ENCODE measurements at places on chromosomes 12 and 14. TPM values are rescaled to one million over a fixed set of nuclear protein-coding genes. Genes with fewer than 3 reads are reported as not detected.
A peak's percentile ranks its signal among the peaks of the same experiment; 100 is the strongest.

DNA sequence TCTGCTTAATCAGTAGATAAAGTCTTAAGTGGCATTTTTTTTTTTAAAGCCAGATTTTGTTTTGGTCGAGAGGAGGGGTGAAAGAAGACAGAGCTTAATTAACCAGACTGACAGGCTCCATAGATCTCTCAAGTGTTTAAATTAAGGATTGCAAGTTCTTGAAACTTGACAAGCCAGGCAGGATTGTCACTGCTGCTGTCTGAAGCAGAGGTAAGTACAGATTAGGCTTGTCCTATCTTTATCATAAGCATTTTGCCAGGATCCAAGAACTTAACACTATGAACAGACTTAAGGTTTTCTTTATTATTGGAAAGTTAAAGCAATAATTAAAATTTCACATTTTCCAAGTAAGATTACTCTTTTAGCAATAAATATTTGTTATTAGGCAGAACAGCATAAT lies 179.6 kb upstream of the LMO3 start:
- DNase-seq = no peak
- no peaks in the 10 kb centered on the region for H3K36me3 ChIP-seq
- no peak overlapping the region for H3K27ac ChIP-seq
- H3K4me3 ChIP-seq = no peak overlapping the region
- no peaks in the 10 kb centered on the region for H3K4me1 ChIP-seq

DNA sequence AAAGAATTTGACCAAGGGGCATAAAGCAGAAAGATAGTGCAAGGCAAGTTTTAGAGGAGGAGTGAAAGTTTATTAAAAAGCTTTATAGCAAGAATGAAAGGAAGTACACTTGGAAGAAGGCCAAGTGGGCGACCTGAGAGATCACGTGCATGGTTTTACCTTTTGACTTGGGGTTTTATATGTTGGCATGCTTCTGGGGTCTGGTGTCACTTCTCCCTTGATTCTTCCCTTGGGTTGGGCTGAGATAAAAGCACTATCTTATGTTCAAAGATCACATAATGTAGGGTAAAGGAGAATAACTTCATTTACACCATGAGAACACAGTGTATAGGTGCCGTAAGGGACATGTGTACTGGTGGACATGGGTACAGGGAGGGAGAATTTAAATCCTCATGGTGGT lies 17.7 kb upstream of the TMEM30B start:
- no peak overlapping the region for H3K4me3 ChIP-seq
- H3K4me1 ChIP-seq = no peaks in the 10 kb centered on the region
- H3K36me3 ChIP-seq = no peaks in the 10 kb centered on the region
- DNase-seq = no peak
- H3K27ac ChIP-seq = no peak overlapping the region

GRCh38 chr12:117069101-117069797 lies 30.0 kb downstream of the TESC start:
- H3K4me1 ChIP-seq = no peaks in the 10 kb centered on the region
- DNase-seq = no peak
- H3K27me3 ChIP-seq = no peaks in the 10 kb centered on the region
- no peak overlapping the region for H3K4me3 ChIP-seq

DNA sequence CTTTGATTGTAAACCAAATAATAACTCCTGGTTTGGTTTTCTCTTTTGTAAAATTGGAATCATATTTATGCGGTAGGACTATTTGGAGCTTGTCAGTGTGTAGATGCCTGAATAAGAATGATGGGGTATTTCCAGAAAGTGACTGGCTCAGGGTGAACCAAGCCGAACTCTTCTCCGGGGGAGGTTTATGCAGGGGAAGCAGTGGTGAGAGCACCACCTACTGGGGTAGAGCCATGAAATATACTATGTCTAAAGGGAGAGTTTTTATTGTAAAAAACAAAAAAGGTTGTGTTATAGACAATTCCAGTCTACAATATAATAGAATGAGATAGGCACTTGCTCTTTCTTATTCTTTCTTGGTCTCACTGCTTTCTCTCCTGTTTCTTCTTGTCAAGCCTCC lies 222.9 kb upstream of the SLC16A7 start:
- H3K4me3 ChIP-seq = no peak overlapping the region
- DNase-seq = no peak
- no peaks in the 10 kb centered on the region for H3K36me3 ChIP-seq
- H3K27ac ChIP-seq = no peak overlapping the region
- H3K27me3 ChIP-seq = no peaks in the 10 kb centered on the region

- no peak for DNase-seq
- no peaks in the 10 kb centered on the region for H3K4me1 ChIP-seq
- H3K36me3 ChIP-seq = no peaks in the 10 kb centered on the region
- no peak overlapping the region for H3K4me3 ChIP-seq
These were observed 89.2 kb downstream of the PRMT8 start for GRCh38 chr12:3580094-3580749.

DNA sequence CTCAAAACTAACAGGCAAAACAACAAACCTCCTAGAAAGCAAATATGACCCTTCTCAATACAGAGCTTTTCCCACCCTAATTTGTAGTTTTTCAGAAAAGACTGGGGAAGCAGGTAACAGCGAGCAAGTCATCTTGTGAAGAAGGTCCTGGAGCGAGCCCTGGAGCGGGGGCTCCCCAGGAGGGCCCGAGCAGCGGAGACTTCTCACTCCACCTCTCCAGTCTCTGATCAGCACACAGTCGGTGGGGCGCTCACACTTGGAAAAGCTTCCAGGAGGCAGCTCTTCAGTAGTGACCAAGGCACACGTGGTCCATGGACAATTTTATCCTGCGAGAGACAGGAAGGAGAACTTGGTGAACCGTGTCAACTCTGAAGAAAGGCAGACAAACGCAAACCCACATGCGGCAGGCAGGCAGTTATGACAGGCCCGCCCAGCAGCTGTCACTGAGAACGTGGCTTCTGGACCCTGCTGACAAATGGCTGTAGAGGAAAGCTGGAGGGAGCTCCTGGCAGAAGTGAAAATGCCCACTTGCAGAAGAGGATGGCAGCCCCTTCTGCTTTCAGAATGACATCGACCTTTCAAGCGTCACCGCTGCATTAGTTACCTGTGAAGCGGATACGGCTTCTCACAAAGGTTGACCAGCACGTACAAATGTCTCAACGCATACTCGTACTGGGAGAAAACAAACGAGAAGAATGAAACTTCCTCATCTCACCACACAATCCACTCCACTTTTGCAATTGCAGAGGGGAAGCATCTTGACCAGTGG lies 44.2 kb downstream of the LGMN start:
- no peaks in the 10 kb centered on the region for H3K4me1 ChIP-seq
- DNase-seq = no peak
- peaks cover 9% of the 10 kb centered on the region for H3K36me3 ChIP-seq

- H3K36me3 ChIP-seq = no peaks in the 10 kb centered on the region
- H3K4me3 ChIP-seq = no peak overlapping the region
- DNase-seq = no peak
- no peaks in the 10 kb centered on the region for H3K27me3 ChIP-seq
These were observed 224.3 kb downstream of the SLC41A2 start for GRCh38 chr12:104733717-104734175.

GRCh38 chr12:122990561-122990960 lies 10.1 kb downstream of the ARL6IP4 start:
- DNase-seq = no peak
- peaks cover 3% of the 10 kb centered on the region for H3K4me1 ChIP-seq
- H3K27ac ChIP-seq = no peak overlapping the region
- no peaks in the 10 kb centered on the region for H3K27me3 ChIP-seq

GRCh38 chr14:85909581-85909980 lies 379.6 kb downstream of the FLRT2 start:
- H3K27ac ChIP-seq = no peak overlapping the region
- no peaks in the 10 kb centered on the region for H3K36me3 ChIP-seq
- H3K4me1 ChIP-seq = no peaks in the 10 kb centered on the region
- no peak for DNase-seq

DNA sequence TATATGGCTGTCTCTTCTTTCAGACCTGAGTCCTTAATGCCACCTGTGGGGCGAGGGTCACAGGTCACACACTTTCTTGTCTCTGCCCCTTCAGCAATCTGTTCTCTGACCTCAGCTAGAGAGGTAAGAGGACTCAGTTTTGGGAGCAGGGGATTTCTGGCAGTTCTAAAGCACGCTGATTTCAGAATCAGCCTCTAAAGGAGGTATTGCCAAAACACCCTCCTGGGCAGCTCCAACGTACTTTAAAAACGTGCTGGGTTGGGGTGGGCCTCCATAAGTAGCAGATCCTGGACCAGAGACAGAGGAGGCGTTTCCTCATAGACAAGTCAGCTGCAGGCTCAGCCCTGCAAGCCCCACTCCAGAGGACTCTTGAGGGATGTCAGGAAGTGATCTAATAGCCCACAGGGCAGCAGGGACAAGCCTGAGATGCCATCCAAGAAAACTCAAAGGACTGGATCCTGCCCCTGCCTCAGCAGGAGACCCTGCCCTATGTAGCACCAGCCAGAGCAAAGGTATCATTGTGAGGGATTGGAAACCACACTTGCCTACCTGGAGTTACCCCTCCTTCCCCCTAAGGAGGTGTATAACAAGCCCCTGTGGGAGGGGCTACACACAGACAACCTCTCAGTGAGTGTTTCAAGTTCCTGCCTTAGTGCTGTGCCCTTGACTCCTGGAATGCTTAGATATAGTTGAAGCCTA lies 8.5 kb downstream of the CTDSP2 start:
- DNase-seq = no peak
- peak overlapping the region; percentile 49 for H3K27ac ChIP-seq
- H3K36me3 ChIP-seq = no peaks in the 10 kb centered on the region
- H3K4me3 ChIP-seq = no peak overlapping the region
- peaks cover 79% of the 10 kb centered on the region for H3K4me1 ChIP-seq

GRCh38 chr12:4564818-4565217 lies 2.8 kb downstream of the DYRK4 start:
- no peak overlapping the region for H3K27ac ChIP-seq
- H3K27me3 ChIP-seq = peaks cover 16% of the 10 kb centered on the region
- H3K4me1 ChIP-seq = peaks cover 15% of the 10 kb centered on the region

- H3K4me3 ChIP-seq = no peak overlapping the region
- H3K27ac ChIP-seq = no peak overlapping the region
- no peaks in the 10 kb centered on the region for H3K27me3 ChIP-seq
- no peak for DNase-seq
- H3K36me3 ChIP-seq = no peaks in the 10 kb centered on the region
- H3K4me1 ChIP-seq = peaks cover 17% of the 10 kb centered on the region
These were observed 98.4 kb upstream of the SLC38A2 start for GRCh38 chr12:46470975-46471374.

GRCh38 chr12:6688543-6688998 lies 604 bp downstream of the ZNF384 start:
- peak overlapping the region; percentile 99 for H3K27ac ChIP-seq
- peaks cover 67% of the 10 kb centered on the region for H3K4me1 ChIP-seq
- H3K36me3 ChIP-seq = peaks cover 2% of the 10 kb centered on the region
- no peaks in the 10 kb centered on the region for H3K27me3 ChIP-seq
- peak overlapping the region; percentile 84 for H3K4me3 ChIP-seq

DNA sequence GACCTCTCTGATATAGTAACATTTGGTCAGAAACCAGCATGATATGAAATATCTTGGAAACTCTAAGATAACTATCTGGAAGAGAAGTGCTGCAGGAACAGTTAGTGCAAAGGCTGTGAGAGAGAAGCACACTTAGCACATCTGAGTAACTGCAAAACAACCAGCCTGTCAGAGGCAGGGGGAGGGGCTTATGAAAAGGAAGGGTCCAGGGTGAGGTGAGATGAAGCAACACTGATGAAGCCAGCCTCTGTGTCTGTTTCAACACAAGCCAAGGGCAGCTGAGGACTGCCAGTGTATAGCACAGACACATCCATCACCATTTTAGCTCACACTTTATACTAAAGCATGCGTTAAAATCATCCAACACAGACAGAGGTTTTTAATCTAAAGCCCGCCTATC lies 37.4 kb upstream of the OVCH1 start:
- no peak overlapping the region for H3K27ac ChIP-seq
- no peak for DNase-seq
- no peaks in the 10 kb centered on the region for H3K27me3 ChIP-seq
- no peak overlapping the region for H3K4me3 ChIP-seq

GRCh38 chr14:103185051-103186029 lies 62.1 kb downstream of the TNFAIP2 start:
- H3K27ac ChIP-seq = peak overlapping the region; percentile 63
- H3K4me3 ChIP-seq = no peak overlapping the region
- H3K27me3 ChIP-seq = no peaks in the 10 kb centered on the region
- no peak for DNase-seq
- H3K36me3 ChIP-seq = no peaks in the 10 kb centered on the region
- H3K4me1 ChIP-seq = peaks cover 40% of the 10 kb centered on the region

GRCh38 chr12:132397152-132397933 lies 68.0 kb upstream of the GALNT9 start:
- no peaks in the 10 kb centered on the region for H3K4me1 ChIP-seq
- H3K27ac ChIP-seq = no peak overlapping the region
- H3K4me3 ChIP-seq = no peak overlapping the region
- H3K27me3 ChIP-seq = peaks cover 13% of the 10 kb centered on the region

GRCh38 chr12:95446506-95446900 lies 27.4 kb upstream of the METAP2 start:
- H3K36me3 ChIP-seq = no peaks in the 10 kb centered on the region
- H3K27ac ChIP-seq = no peak overlapping the region
- DNase-seq = no peak
- H3K4me3 ChIP-seq = no peak overlapping the region
- H3K27me3 ChIP-seq = no peaks in the 10 kb centered on the region

- no peak overlapping the region for H3K27ac ChIP-seq
- no peak overlapping the region for H3K4me3 ChIP-seq
- no peaks in the 10 kb centered on the region for H3K36me3 ChIP-seq
- peaks cover 100% of the 10 kb centered on the region for H3K27me3 ChIP-seq
- no peak for DNase-seq
These were observed 5.2 kb downstream of the LRTM2 start for GRCh38 chr12:1825382-1826102.

GRCh38 chr14:102417001-102417431 lies 54.3 kb downstream of the TECPR2 start:
- no peaks in the 10 kb centered on the region for H3K27me3 ChIP-seq
- no peak overlapping the region for H3K4me3 ChIP-seq
- no peak for DNase-seq
- no peaks in the 10 kb centered on the region for H3K4me1 ChIP-seq

GRCh38 chr14:53408175-53408879 lies 255.2 kb upstream of the DDHD1 start:
- DNase-seq = no peak
- H3K27ac ChIP-seq = no peak overlapping the region
- no peak overlapping the region for H3K4me3 ChIP-seq
- H3K36me3 ChIP-seq = no peaks in the 10 kb centered on the region
- no peaks in the 10 kb centered on the region for H3K27me3 ChIP-seq

- no peak overlapping the region for H3K27ac ChIP-seq
- H3K36me3 ChIP-seq = no peaks in the 10 kb centered on the region
- no peaks in the 10 kb centered on the region for H3K4me1 ChIP-seq
- H3K4me3 ChIP-seq = no peak overlapping the region
These were observed 162.4 kb downstream of the C12orf75 start for GRCh38 chr12:105492591-105493545.

PLCZ1 gene
- total RNA-seq = not detected

RPL10L gene
- total RNA-seq = not detected

KRT85 gene
- total RNA-seq = not detected

LRRK2 gene
- total RNA-seq = 21.4 TPM

INTS13 gene
- total RNA-seq = 49.7 TPM

CDCA3 gene
- 5.9 TPM for total RNA-seq

MGST1 gene
- total RNA-seq = 105 TPM

KRT6A gene
- total RNA-seq = 1,263 TPM

All from esophagus squamous epithelium (tissue), 5 donors.